ENCODE measurements at places on chromosomes 4 and X.

- no peak for DNase-seq
Measured at GRCh38 chr4:110620691-110621327, 2.1 kb downstream of the PITX2 start.

DNA sequence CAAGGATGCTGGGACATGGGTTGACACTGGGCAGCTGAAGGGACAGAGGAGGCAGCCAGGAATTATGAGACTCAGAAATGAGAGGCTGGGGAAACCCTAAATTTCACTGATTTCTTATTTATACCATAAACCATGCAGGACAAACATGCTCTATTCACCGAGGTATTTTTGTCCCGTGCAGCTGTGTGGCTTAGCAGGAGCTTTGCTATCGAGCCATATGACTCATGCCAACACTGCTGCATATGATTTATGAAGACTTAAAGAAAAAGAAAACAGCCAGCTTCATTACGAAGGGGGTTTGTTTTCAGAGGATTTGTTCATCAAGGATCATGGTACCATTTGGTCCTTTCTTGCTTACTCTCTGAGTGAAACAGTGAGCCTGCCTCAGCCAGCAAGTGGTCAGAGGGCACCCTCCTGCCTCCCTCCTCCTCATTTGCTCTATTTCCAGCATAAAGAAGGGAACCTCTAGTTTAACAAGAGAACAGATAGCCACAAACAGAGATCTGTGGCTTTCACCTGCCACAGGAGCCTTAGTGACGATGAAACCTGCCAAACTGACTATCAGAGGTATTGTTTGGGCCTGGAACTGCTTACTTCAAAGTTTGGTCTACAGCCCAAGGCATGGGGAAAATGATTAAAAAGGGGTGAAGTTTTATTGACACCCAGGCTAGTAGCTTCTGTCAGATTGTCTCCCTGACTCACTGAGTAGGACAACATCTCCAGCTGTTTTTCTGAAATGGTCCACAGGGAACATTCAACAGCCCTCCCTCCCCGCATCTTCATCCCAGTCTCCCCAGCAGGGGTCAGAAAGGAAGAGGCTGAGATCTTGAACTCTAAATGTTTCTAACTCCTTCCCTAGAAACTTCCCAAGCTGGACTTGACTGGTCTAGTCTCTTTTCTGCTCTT lies 80.1 kb upstream of the MAML3 start:
- no peak for DNase-seq

- DNase-seq: no peak
Measured at GRCh38 chrX:104315555-104315954, 60.8 kb upstream of the ESX1 start.

- no peak for DNase-seq
Measured at GRCh38 chr4:33696041-33696440, 2548.3 kb downstream of the ARAP2 start.

- DNase-seq: no peak
Measured at GRCh38 chr4:154277172-154277571, 214.4 kb downstream of the DCHS2 start.

GRCh38 chr4:113292371-113293042 lies 243.1 kb downstream of the ANK2 start:
- DNase-seq: no peak

DNA sequence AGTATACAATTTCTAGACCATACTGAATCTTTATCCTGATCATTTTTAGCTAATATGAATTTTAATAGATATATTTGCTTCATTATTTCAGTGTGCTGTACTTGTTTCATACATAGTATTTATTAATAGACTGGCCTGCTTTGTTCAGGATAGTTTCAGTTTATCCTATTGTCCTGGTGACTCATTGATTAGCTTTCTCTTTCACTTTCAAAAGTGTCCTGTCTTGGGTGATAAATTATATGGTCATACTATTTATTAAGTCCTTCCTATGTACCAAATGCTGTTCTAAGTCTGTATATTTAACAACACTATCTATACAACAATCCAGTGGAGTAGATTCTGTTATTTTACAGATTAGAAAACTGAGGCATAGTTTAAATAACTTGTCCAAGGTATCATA lies 153.8 kb upstream of the RAPGEF2 start:
- no peak for DNase-seq

- no peak for DNase-seq
Measured at GRCh38 chr4:61375301-61375700, 175.2 kb downstream of the ADGRL3 start.

GRCh38 chr4:123393721-123394120 lies 2.9 kb upstream of the SPRY1 start:
- DNase-seq: no peak

DNA sequence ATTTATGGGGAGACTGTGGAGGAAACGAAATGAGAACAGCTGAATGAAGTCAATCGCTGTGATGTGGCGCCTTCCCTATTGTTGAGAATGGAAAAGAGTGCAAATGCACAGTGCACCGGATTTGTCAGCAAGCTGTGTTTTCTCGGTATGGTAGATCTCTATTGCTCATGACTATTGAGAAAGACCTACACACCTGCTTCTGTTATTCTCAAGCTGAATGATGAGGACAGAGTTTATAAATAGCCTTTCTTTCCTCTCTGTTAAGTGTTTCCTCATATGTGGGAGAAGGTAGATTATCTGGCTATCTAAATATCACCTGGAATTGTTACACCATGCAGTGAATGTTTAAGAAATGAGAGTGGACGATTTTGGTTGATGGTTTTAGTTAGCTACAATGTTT lies 650.7 kb downstream of the IL1RAPL1 start:
- DNase-seq: no peak

DNA sequence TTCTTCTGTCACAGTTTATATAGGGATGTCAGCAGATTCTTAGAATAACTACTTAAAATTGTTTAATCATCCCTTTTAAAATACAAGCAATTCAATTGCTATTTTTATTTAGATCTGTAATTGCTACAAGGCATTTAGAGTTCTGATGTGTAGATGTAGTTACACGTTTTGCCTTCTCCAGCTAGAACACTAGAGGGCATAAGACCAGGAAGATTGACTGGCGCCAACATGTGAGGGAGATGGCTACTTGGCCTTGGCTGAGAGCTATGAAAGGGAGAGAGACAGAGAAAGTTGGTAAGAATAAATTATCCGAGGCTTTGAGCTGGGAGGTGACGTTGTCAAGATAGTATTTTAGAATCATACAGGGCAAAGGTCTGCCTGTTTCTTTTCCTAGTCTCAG lies 563.7 kb upstream of the PRKX start:
- DNase-seq: no peak

GRCh38 chr4:41882625-41883347 lies 52.4 kb upstream of the TMEM33 start:
- no peak for DNase-seq

DNA sequence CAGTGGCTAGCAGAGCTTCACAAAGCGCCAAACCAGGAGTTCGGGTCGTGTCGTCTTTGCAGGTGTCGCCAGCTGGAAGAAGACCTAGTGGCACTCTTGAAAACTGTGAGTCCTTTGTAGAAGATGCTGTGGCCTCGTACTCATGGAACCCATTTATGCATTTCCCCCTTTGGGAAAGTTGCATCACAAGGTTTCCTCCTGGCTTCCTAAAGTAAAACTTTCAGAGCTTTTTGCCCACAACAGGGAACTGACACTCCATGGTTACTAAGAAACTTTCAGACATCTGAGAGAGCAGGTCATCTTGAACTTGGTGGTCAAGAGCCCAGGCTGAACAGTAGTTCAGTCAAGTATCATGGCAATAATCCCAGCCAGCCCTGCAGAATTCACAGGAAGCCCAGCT lies 15.9 kb upstream of the NOCT start:
- no peak for DNase-seq

DNA sequence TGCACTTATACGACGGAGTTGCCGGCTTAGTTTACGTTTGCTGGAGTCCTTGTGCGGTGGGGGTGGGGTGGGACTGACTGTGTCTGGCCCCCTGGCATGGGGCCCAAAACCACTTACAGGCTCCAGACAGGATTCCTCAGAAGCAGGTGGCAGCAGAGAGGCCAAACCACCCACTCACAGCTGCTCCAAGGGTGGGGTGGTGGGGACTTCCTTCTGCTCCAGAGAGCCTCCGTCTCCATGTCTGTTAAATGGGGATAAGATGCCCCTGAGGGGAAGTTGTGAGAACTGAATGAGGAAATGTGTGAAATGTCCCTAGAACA lies 36.7 kb downstream of the PSAPL1 start:
- no peak for DNase-seq

Data from cortex of kidney (tissue), 1 donor.